Stimulated activated CD4-positive, alpha-beta T cell treated with anti-CD3 and anti-CD28 coated beads, Interleukin-15, amount 100 ng/mL, for 24 hours (primary cell): ENCODE measurements at places on chromosomes 5 and 9.

- no peak for DNase-seq
Measured at GRCh38 chr5:106649031-106649430, 1021.7 kb downstream of the EFNA5 start.

GRCh38 chr5:83683836-83684235 lies 36.8 kb downstream of the HAPLN1 start:
- DNase-seq, result no peak

DNA sequence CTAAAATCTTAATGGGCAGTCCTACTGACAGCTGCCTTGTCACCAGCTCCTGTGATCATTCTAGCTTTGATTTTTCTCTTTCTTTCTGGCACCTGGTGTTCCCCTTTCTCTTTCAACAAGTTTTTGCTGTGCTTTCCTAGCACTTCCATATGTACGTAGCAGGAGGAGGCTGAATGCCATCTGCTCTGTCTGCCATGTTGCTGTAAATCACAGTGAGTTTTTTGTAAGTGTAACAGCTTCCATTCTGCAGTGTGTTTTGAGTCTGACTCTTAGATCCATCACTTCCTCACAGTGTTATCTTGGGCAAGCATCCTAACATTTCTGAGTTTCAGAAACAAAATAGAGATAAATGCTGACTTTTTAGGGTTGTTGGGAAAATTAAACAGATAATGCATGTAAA lies 247.9 kb downstream of the DOCK8 start:
- no peak for DNase-seq

DNA sequence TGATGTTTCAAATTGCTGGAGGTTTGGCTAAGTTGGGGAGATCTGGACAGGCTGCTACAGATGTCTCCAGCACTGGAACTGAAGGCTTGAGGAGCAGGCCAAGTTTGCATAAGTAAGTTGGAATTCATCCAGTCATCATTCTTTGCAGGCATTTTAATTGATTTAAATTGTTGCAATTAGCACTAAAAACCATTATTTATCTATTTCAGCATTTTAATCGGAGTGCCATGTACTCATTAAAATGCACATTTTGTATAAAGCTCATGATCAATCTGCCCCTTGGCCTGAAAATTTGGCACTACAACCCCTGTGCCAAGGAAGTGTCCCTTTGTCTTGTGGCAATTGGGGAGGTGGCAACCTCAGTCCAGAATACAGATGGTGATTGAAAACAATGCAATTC lies 320.2 kb downstream of the MAT2B start:
- no peak for DNase-seq

DNA sequence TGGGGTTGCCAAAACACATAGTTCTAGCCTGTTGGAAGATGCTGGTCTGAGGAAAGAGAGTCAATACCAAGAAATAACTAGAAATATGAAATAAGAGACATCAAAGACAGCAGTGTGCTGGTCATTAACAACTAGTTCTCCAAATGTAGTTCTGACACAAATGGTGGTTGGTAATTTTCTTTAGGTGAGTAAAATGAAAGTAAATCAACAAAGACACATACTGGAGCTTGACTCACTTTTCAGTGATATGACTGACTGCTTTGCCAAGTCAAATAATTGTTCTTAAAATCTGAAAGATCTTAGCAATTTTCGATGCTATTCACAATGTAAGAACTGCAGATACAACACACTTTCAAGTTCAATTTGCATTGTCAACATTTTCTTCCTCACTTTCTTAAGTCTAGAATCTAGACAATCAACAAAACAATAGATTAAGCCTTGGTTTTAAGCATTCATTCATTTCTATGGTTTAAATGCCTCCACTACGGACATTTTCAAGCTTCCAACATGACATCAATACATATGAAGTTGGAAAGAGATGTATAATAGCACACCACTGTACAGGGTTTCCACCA lies 166.8 kb upstream of the MAP3K1 start:
- DNase-seq, result no peak

DNA sequence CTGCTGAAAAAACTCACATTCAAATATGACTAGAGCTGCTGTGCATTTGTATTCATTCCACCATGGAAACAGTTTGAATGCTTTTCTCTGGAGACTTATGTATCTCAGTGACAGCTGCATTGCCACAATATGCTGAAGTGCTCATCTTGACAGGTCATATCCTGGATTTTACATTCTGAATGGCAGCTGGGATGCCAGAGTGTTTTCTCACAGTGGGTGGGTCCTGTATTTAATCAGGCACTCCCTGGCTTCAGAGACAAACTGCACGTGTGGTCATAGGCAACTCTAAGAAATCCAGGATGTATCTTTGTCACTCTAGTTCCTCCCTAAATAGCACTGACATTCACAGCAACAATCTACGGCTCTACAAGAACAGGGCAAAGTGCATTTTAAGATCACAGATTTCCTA lies 75.6 kb downstream of the ST8SIA4 start:
- no peak for DNase-seq

DNA sequence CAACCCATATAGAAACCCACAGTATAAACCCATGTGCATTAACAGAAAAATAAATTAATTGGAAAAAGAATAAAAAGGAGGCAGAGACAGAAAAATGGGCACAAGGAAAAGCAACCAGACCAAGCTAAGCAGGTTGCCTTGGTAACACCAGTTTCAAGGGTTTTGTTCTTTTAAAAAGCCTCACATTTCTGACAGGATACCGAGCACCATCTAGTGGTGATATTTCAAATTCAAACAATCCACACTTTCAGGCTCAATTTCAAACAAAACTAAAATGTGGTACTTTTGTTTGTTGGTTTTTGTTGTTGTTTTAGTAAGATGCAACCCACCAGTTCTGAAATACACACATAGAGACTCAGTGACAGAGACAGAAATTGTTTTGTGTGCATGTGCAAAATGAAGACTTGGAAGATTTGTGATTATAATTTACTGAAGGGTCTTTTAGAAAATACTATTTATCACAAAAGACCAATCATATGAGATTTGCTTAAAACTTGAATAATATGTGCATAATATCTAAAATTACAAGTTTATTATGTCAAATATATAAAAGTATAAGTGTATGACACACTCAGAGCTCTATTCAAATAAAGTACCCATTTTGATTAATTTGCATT lies 318.2 kb downstream of the SLCO4C1 start:
- DNase-seq, result no peak

DNA sequence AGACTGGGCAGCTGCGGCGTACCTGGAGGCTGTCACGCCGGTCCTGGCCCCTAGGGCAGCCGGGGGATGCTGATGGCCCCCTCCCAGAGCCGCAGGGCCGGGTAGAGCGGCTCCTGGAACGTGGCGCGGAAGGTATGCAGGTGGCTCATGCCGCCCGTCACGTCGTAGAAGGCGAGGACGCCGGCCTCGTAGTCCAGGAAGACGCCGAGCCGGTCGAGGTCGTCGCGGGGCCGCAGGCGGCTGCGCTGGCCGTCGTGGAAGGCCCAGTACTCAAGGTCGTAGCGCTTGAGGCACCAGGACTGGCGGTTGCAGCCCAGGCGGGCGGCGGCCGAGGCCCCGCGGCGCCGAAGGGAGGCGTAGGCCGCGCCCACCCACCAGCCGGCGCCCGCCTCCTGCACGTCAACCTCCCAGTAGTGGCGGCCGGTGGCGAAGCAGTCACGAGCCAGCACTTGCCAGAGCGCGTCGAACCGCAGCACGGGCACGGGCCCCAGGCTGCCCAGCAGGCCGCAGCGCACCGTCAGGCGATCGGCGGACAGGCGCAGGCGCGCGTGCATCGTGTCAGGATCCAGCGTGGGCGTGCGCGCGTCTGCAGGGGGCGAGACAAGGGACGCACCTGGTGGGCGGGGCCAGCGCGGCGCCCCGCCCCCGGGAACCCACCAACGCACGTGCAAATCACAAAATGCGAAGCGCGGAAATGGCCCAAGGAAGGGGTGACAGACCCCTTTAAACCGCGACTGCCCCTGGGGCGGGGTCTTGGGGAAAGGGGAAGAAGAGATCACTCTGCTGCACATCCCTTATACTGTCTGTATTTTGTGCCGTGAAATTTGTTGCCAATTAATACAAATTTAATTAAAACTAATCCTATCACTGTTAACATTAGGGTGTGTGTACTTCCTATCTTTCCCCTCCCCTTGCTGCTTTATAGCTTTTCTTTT lies 31.2 kb downstream of the NANS start:
- DNase-seq, result peak; percentile 43

DNA sequence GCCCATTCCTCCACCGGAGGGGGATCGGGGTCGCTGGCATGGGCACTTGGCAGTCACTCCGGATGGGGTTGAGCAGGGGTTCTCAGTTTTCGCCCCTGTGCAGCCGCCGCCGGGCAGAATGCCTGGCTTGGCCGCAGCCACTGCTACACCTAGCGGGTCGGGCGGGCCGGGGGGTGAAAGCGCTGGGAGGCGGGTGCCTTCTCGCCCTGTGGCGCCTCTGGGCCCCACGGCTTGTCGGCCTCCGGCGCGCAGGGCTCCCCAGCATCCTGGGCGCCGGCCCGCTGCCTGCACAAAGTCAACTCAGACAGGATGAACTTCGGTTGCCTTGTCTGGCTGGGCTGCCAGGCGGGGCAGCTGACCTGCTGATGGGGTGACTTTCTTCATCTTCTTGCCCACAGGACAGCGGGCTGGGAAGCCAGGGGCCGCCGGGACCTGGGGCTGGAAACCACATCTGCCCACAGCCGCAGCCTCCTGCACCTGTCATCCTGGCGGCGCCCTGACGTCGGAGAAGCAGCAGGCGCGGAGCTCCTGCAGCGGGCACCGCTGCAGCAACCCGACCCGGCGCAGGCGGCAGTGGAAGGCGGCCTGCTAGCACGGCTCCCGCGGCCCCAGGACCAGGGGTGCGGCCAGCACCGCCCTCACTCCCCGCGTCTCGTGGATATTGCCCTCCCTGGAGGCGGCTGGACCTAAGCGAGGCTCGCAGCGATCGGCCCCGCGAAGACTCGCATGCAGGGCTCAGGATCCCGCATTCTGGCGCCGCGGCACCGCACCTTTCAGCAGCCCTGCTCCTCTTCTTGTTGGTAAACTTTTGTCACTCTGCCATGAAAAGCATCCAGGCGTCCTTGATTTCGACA lies 1.3 kb upstream of the ANKRD18A start:
- DNase-seq, result peak; percentile 66

GRCh38 chr5:15993919-15994318 lies 185.7 kb downstream of the MARCHF11 start:
- no peak for DNase-seq

DNA sequence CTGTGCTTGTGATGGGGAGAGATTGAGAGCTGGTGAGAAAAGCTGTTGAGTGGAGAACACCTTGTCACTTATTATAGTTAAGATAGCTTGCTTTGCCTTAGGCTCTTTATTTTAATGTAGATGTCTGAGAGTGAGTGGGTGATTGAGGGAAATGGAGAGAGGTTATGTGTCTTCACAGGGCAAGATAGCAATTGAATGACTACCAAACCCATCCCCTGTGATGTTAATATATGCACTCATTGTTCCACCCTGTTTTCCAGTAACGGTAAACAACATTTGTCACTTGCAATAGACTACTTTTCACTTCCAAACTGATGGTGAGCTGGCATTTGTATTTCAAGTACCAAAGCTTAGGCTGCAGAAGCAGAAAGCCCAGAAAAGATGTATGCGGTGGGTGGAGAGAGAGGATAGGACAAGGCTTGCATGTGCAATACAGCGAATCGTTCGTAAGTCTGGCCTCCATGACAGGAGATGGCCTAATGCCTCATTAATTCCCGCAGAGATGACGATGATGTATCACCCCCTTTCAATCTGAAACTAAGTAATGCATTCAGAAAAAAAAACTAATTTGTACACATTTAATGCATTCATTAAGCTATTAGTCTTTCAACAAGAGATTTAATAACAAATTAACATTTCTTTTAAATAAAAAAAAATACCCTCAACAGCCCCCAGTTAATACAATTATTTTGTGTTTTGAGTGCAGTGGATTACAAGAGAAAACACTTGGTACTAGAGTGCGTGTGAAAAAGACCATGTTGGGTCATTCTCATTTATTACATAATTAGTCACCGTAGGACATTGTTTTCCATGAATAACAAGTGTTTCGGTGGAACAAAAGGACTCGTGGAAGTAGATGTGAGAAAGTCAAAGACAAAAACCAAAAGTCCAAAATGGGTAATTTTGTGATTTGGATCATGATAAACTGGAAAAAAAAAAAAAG lies 699.0 kb downstream of the BRINP1 start:
- DNase-seq, result no peak

GRCh38 chr5:17218353-17219005 lies 1.0 kb downstream of the BASP1 start:
- no peak for DNase-seq

DNA sequence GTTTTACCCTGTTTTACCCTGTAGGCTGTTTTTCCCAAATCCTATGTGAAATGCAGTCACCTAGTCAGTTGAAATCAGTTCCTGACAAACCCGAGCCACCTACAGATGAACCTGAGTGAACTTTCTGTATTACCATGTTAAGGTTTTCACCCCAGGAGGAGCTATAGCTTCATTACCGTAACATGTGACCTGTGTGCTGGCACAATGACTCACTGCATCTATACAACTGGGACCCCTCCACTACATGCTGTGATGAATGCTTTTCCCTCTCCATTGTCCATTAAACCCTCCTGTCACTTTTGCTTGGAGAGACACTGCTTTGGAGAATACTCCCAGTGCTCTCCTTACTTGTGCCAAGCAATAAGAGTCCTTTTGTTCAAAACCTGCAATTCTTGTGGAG lies 1974.8 kb downstream of the EFNA5 start:
- DNase-seq, result no peak

- DNase-seq, result no peak
Measured at GRCh38 chr5:15889001-15889400, 290.6 kb downstream of the MARCHF11 start.

DNA sequence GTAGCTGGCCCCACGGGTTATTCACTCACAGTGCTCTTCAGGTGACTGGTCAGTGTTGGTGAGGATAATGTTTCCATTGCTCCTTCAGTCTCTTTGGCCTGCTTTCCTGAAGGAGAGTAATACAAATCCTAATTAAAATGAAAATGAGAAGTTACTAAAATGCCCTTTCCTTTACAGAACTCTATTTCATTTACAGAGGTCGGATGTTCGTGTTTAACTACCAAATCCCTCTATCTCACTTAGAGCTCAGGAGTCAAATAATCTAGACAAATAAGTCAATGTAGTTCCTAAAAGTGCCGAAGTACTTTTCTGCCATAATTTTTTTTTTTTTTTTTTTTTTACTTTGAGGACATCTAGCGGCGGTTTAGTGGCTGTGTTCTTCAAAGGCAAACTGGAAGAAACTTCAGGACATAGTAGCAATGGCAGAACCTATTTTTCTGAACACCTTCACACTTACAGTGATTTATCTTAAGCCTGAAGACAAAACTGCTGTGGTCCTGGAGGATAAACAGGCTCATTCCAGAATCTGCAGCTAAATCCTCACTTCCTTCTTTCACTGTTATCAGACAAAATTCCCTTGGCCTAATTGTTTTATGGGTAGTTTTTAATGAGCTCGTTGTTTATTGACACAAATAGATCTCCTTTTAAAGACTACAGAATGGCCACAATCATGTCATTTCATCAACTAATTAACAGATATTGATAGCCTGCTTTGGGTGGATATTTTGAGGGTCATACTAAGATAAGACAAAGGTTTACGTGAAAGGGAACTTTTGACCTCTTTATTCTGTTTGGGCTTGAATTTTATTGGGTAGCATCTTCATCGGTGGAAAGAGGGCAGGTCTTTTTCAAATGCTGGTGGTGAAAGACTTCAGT lies 207.6 kb upstream of the DMRTA1 start:
- no peak for DNase-seq

- peak; percentile 58 for DNase-seq
Measured at GRCh38 chr5:176817841-176818377, 7.5 kb downstream of the UNC5A start.

GRCh38 chr5:6753851-6754250 lies 40.6 kb downstream of the TENT4A start:
- DNase-seq, result no peak

GRCh38 chr5:180159756-180160155 lies 49.3 kb downstream of the RASGEF1C start:
- no peak for DNase-seq

- no peak for DNase-seq
Measured at GRCh38 chr9:18274693-18275092, 199.3 kb upstream of the ADAMTSL1 start.
